ENCODE measurements at places on chromosomes 7 and 10.

GRCh38 chr10:92420546-92421275 is 129.7 kb downstream of the MARCHF5 start:
- DNase-seq: no peak

DNA sequence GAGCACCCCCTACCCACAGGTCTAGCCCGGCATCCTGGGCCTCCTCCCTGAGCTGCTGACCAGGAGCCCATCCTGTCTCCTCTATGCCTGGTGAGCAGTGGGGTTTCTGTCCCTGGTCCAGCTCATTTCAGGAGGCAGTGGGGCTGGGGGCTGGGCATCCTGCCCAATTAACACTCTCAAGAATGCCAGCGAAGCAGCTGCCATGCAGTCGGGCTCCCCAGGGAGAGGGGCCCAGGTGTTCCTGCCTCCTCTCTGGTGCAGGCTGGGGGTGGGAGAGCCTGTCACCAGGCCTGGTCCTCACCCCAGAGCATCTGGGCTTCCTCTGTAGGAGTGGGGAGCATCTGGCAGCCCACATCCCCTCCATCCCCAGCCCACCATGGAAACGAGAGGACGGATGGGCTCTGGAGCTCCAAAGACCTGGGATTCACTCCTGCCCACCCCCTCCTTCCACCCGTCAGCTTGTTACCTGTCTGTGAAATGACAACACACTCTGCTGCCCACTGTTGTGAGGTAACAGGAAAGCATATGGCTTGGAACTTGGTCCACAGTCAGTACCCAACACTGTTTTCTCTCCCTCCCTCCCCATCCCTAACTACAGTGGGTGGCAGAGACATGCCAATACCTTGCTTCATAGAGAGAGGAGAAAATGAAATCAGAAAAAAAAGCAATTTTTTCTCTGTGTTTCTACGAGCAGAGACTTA is 69.1 kb downstream of the SLIT1 start:
- no peak for DNase-seq

DNA sequence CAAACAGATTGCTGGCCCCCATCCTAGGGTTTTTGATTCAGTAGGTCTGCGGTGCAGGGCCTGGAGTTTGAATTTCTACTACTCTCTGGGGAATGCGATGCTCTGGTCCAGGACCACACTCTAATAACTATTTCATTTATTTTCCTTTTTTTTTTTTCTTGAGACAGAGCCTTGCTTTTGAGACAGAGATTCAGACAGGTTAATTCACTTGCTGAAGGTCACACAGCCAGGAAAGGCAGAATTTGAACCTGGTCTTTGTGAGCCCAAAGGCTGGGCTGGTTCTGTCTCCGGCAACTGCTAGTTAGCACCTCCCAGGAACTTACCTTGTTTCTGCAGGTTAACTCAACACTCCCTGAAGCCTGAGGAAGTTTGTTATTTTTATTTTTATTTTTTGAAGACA is 11.5 kb downstream of the SPACDR start:
- no peak for DNase-seq

DNA sequence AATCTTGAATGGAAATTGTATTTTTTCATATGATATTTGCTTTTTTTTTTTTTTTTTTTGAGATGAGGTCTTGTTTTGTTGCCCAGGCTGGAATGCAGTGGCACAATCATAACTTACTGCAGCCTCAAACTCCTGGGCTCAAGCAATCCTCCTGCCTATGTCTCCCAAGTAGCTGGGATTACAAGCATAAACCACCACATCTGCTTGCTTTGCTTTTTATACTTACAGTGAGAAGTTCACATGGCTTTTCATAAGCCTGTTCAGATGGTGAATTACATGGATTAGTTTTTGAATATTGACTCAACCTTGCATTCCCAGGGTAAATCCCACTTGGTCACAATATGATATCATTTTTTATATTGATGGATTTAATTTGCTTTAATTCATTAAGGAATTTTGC is 22.0 kb downstream of the LRRD1 start:
- no peak for DNase-seq

GRCh38 chr10:10814069-10814468 is 203.6 kb upstream of the CELF2 start:
- DNase-seq: no peak

- DNase-seq: no peak
Observed at GRCh38 chr10:32028710-32029109, 27.5 kb downstream of the KIF5B start.
